RPMI7951 (cell line): ENCODE measurements at places on chromosomes 2 and 18. TPM values are rescaled to one million over a fixed set of nuclear protein-coding genes. Genes with fewer than 3 reads are reported as not detected.

Gene LYG2
- total RNA-seq: not detected in 2 replicates

GRCh38 chr2:70921031-70921430 is 14.7 kb upstream of the ATP6V1B1 start:
- DNase-seq: no peak

Gene NDUFV2
- 155 and 199 TPM in 2 replicates for total RNA-seq

Gene TCF23
- total RNA-seq: not detected in 2 replicates

Gene DSEL
- 0.48 and 0.68 TPM in 2 replicates for total RNA-seq

GRCh38 chr2:10039658-10040410 is 3.5 kb upstream of the KLF11 start:
- peak; percentile 26 for DNase-seq
